ENCODE measurements at places on chromosomes 1 and 21. TPM values are rescaled to one million over a fixed set of nuclear protein-coding genes. Genes with fewer than 3 reads are reported as not detected.
A peak's percentile ranks its signal among the peaks of the same experiment; 100 is the strongest.

The IL19 gene
- total RNA-seq: not detected

The MATN1 gene
- 5.6 TPM for total RNA-seq

The BCL2L15 gene
- 0.27 TPM for total RNA-seq

The TNFRSF14 gene
- total RNA-seq: 1.2 TPM

- peaks cover 2% of the 10 kb centered on the region for H3K36me3 ChIP-seq
- no peak for DNase-seq
- no peak overlapping the region for H3K4me3 ChIP-seq
- H3K27me3 ChIP-seq: peaks cover 2% of the 10 kb centered on the region
- H3K4me1 ChIP-seq: peaks cover 34% of the 10 kb centered on the region
These were observed 4.5 kb downstream of the HMGCS2 start for GRCh38 chr1:119764220-119764619.

DNA sequence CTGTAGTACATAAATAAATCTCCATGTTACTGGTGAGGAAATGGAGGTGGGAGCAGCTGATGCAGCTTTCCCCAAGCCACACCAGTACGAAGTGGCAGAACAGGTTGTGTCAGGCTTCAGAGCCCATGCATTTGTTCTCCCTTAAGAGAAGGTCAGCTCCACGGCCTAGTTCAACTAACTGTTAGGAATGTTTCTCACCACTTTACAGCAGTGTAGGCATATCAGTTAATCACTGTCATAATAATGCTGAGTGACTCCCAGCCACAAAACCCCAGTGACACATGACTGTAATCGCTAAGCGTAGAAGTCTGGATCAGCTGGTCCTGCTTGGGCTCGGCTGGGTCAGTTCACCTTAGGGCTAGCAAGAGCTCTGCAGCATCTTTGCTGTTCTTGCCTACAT is 90.4 kb downstream of the VPS26C start:
- peaks cover 36% of the 10 kb centered on the region for H3K36me3 ChIP-seq
- H3K4me1 ChIP-seq: peaks cover 9% of the 10 kb centered on the region
- H3K4me3 ChIP-seq: no peak overlapping the region

GRCh38 chr1:99264201-99265021 is at the start of gene PLPPR4:
Gene PLPPR4, plus strand, starts transcription at chr1:99264492. Its CDS starts 102 bp downstream, at chr1:99264594.
- DNase-seq: peak; percentile 71
- peaks cover 49% of the 10 kb centered on the region for H3K27me3 ChIP-seq
- H3K36me3 ChIP-seq: no peaks in the 10 kb centered on the region

DNA sequence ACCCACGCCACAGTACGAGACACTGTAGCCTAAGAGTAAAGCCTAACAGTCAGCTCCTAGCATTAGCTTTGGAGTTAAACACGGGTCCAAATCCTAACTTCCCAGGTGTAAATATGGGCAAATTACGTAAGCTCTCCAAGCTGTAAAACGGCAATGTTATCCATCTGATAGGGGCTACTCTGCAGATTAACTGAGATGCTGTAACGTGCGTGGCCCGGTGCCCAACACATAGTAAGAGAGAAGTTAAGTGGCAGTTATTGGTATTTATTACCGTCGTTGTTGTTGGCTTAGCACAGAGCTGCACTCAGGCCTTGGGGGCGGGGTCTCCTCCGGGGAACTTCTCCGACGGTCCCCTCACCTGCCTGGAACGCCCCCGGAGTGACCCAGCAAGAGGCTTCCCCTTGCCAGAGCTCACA is 457 bp downstream of the TRAPPC3 start:
- H3K27me3 ChIP-seq: no peaks in the 10 kb centered on the region
- peaks cover 9% of the 10 kb centered on the region for H3K36me3 ChIP-seq
- peak overlapping the region; percentile 96 for H3K27ac ChIP-seq
- H3K4me1 ChIP-seq: peaks cover 37% of the 10 kb centered on the region

- no peaks in the 10 kb centered on the region for H3K36me3 ChIP-seq
- peak within 1 kb of the TSS; percentile 95 for H3K27ac ChIP-seq
- DNase-seq: peak; percentile 97
- H3K4me3 ChIP-seq: peak within 1 kb of the TSS; percentile 82
- H3K4me1 ChIP-seq: peaks cover 52% of the 10 kb centered on the region
These were observed at the start of gene OMA1 for GRCh38 chr1:58546520-58547308. Gene OMA1, minus strand, starts transcription at chr1:58546726. Its CDS starts 7,432 bp downstream, at chr1:58539294.

- no peak overlapping the region for H3K27ac ChIP-seq
- H3K4me3 ChIP-seq: no peak overlapping the region
- no peaks in the 10 kb centered on the region for H3K36me3 ChIP-seq
- H3K27me3 ChIP-seq: no peaks in the 10 kb centered on the region
- no peak for DNase-seq
These were observed 22.4 kb downstream of the LPAR3 start for GRCh38 chr1:84870591-84870990.

DNA sequence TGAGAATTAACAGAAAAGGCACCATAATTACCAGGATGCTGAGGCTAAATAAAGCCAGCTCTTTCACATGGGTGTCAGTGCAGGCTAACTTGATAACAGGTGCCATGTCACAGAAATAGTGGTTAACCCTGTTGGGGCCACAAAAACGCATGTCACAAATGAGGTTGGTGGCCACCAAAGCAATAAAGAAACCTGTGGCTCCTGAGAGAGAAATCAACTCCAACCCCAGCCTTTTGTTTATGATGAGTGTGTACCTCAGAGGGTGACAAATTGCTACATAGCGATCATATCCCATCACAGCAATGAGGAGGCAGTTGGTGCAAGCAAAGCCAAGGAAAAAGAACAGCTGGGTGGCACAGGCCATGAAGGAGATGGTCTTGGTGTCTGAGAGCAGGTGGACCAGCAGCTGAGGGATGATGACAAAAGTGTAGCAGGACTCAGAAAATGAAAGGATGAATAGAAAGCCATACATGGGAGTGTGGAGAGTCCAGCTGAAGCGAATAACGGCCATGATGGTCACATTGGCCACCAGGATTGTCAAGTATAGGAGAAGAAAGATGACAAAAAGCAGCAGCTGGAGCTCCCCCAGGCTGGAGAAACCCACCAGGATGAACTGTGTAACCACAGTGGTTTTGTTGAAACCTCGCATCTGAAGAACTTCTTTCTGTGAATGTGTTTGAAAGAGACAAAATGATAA is at the start of gene OR10T2:
TSS of gene OR10T2 (minus strand) at position 649 of the 697 bp plus-strand sequence. CDS start at position 649, 0 bp downstream.
- no peaks in the 10 kb centered on the region for H3K4me1 ChIP-seq
- no peaks in the 10 kb centered on the region for H3K36me3 ChIP-seq
- DNase-seq: no peak
- H3K27me3 ChIP-seq: peaks cover 10% of the 10 kb centered on the region
- H3K4me3 ChIP-seq: no peak within 1 kb of the TSS

DNA sequence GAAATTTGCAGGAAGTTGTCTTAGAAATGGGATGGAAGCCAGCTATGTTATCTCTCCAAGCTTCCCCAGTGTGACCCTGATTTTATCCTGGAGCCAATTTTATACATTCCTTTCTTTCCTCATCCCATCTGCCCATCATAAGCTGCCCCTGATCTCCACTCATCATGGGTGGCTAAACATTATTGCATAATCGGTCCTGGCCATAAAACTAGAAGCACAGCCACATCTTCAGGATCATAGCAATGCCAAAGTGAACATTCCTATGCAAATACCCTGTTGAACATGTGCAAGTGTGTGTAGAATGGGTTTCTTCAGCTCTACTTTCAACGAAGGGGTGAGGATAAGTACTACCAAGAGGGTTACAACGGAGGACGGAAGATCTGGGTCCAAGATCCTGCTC is 50.6 kb upstream of the COG2 start:
- H3K36me3 ChIP-seq: no peaks in the 10 kb centered on the region
- no peak overlapping the region for H3K4me3 ChIP-seq

DNA sequence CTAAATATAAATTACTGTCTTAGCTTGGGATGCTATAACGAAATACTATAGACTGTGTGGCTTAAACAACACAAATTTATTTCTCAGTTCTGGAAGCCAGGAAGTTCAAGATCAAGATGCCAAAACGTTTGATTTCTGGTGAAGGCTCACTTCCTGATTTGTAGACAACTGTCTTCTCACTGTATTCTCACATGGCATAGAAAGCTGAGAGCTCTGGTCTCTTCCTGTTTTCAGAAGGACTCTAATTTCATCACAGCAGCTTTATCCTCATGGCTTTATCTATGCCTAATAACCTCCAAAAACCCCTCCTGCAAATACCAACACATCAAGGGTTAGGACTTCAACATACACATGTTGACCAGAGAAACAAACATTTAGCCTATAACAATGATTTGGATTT is 1795.5 kb downstream of the MRPL39 start:
- no peak overlapping the region for H3K4me3 ChIP-seq
- no peaks in the 10 kb centered on the region for H3K4me1 ChIP-seq
- no peaks in the 10 kb centered on the region for H3K27me3 ChIP-seq
- no peak for DNase-seq

DNA sequence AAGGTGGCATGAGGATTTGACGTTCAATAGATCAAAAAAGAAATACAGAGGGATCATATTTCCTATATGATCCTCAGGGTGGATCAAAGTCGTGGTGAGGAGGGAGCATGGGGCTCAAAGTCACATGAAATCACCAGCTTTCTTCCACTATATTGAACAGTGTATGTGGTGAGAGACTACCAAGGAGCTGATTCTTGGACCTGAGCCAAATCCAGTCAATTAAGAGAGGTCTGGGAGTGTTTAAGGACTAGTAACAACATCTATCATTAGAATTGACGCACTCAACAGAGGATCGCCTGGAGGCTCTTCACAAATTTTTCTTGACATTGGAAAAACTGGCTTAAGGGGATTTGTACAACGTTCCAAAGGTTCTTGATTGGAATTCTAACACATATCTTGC is 267.7 kb upstream of the PROX1 start:
- no peak overlapping the region for H3K4me3 ChIP-seq
- peaks cover 11% of the 10 kb centered on the region for H3K4me1 ChIP-seq
- H3K36me3 ChIP-seq: no peaks in the 10 kb centered on the region
- no peak for DNase-seq
- peaks cover 39% of the 10 kb centered on the region for H3K27me3 ChIP-seq

DNA sequence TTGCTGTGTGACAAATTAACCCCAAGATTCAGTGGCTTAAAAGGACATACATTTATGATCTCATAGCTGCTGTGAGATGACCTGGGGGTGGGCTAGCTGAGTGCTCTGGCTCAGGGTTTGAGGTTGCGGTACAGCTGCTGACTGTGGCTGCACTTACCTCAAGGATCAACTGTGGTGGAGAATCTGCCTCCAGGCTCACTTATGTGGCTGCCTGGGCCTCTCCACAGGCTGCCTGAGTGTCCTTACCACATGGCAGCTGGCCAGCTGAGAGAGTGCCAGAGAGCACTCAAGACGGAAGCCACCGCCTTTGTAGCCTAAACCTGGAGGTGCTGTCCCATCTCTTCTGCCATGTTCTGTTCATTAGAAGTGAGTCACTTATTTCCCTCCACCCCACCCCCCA is 5.7 kb downstream of the LRRC71 start:
- peaks cover 20% of the 10 kb centered on the region for H3K4me1 ChIP-seq
- H3K36me3 ChIP-seq: no peaks in the 10 kb centered on the region
- H3K27me3 ChIP-seq: peaks cover 97% of the 10 kb centered on the region

GRCh38 chr1:239898062-239898730 is 193.5 kb upstream of the FMN2 start:
- H3K27ac ChIP-seq: peak overlapping the region; percentile 15
- H3K4me3 ChIP-seq: peak overlapping the region; percentile 30
- peaks cover 3% of the 10 kb centered on the region for H3K27me3 ChIP-seq
- peak; percentile 62 for DNase-seq
- H3K36me3 ChIP-seq: peaks cover 2% of the 10 kb centered on the region
